Posterior vena cava (tissue), 2 donors: ENCODE measurements at places on chromosomes 6 and 20. TPM values are rescaled to one million over a fixed set of nuclear protein-coding genes. Genes with fewer than 3 reads are reported as not detected.

- DNase-seq = no peak
Observed at GRCh38 chr6:119594907-119595306, 245.3 kb upstream of the MAN1A1 start.

DNA sequence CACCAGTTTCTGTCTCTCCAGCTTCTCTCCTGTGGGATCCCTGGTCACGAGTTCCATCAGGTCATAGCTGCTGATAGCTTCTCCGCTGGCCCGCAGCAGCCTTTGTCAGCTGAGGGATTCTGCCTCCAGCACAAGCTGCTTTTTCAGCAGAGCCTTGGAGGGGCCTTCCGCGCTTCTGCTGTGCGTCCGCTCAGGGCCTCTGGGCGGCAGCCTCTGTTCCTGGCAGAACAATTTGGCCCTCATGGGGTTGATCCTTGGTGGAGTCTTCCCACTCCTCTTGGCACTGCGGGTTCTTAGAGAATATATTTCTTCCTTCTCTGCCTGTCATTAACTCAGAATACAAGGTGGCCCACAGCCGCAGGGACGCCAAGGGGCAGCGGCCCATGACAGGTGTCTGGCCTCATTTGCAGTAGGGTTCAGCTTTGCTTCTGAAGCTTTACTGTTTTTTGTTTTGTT is 158.8 kb downstream of the DTNBP1 start:
- peak; percentile 87 for DNase-seq

DNA sequence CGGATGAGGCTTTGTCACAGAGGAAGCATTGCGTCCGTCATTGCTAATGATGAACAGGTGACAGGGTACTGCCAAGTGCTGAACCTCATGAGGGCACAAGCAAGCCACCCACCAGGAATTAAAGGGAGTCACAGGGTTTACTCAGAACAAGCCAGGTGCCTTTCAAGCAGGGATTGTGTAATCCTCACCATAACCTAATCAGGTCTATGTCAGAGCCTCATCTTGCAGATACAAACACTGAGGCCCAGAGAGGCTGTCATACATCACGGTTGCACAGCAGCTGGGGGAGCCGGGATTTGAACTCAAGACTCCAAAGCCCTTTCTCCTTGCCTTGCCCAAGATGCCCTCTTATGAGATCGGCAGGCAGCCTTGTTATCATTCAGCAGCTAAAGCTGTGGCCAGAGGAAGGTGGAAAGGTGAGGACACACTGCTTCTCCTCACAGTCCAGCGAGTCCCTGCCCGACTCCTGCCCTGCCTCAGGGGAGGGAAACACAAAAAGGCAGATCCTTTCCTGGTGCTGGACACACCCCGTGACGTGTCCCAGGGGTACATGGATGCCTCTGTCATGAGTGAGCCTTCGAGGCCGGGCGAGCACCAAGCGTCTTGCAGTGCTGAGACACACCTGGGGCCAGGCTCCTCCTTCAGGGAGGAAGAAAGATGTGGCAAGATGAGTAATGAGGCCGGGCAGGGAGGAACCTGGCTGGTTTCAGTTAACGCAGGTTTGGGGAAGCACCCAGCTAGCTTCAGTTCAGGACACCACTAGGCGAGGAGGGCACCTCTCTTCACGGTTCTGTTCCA is 214.9 kb downstream of the LY86 start:
- no peak for DNase-seq

- no peak for DNase-seq
Observed at GRCh38 chr6:135992739-135993138, 141.2 kb downstream of the PDE7B start.

DNA sequence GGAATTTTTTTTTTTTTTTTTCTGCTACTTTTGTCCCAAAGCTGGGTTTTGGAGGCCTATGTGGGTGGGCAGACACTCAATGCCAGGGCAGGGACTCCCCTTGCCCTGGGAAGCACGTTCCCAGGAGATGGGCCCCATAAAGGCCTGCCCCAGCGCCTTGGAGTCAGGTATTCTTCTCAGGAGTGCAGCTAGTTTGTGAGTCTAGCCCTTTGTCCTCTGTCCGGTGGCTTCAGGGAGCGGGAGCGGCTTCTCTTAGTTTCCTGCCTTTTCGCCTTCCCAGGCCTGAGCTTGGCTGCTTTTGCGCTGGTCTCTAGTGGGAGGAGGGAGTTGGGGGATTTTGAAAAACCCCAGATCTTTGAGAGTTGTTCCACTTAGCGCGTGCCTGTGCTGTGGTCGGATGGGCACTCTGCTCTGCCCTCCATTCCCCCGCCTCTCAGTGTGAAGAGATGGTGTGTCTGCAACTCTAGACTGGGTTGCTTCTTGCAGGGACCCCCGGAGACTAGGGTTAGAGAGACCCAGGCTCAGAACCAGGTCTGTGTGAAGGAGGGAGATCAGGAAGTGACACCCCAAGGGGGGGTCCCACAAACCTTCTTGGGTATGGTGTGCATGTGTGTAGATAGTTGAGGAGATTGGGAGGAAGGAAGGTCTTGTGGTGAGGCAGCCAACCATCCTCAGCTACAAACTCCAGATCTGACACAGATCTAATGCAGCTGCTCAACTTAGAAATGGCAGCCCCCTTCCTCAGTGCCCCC is 1.3 kb downstream of the PLCG1 start:
- peak; percentile 82 for DNase-seq

DNA sequence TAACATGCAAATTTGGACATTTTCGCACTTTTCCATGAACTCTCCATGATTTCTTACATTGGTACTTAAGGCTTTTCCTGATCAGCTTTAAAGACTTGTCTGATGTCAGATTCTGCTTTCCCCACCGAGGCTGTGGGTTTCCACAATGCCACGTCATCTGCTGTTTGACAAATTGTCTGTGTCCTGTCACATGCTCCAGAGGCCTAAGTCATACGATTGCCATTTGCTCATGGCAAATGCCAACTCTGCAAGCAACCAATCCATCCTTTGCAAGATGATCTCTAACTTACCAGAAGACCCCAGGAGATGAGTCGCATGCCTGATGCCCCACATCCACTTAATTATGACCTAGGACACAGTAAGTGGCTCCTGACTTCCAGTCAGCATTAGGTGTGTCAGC is 556.5 kb downstream of the BMP2 start:
- no peak for DNase-seq

DNA sequence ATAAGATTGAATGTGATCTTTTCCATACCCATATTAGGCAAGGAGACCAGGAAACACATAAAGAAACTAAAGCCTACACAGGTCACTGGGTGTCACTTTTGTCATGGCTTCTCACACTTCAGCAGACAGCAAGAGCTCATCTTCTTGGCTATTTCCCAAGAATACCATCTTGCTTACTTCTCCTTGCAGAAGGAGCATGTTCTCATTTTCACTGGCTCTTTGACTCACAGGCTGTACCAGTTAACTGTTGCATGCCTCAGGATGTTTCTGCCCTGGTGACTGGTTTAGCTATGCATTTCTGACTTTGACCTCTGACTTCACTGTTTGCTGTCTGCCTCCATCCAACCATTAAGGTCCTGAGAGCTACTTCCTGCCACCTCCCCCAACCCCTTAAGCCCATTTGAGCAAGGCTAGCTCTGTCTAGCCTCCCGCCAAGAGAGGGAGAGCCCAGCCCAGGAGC is 40.3 kb upstream of the OGFRL1 start:
- no peak for DNase-seq

DNA sequence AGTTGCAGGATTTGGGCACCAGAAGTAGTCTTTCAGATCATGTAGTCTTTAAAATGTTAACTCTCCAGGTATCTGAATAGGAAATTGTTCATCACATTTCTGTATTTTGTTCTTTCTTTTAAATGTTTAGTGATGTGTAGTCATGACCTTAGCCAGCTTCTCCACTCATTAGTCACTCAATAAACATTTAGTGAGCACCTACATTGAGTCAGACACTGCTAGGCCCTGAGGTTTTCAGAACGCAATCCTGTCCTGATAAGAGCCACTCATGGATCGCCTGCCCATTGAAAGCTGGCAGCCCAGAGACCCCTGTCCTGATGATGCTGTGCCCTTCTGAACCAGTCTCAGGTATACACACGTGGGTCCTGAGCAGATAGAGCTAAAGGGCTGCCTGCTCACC is 163.4 kb upstream of the HEY2 start:
- no peak for DNase-seq

- DNase-seq = peak; percentile 46
Observed at GRCh38 chr6:163354085-163354484, 60.4 kb upstream of the QKI start.

PI16 gene
- 221 TPM for total RNA-seq
